ENCODE measurements at places on chromosomes 4 and X.

GRCh38 chr4:87117732-87118075 lies 102.7 kb downstream of the KLHL8 start:
- no peak for DNase-seq

- no peak for DNase-seq
Observed at GRCh38 chr4:99825272-99825671, 8.6 kb downstream of the DAPP1 start.

GRCh38 chrX:84709987-84710386 lies 207.7 kb upstream of the HDX start:
- no peak for DNase-seq

GRCh38 chr4:23324021-23324690 lies 565.7 kb downstream of the PPARGC1A start:
- DNase-seq: no peak

DNA sequence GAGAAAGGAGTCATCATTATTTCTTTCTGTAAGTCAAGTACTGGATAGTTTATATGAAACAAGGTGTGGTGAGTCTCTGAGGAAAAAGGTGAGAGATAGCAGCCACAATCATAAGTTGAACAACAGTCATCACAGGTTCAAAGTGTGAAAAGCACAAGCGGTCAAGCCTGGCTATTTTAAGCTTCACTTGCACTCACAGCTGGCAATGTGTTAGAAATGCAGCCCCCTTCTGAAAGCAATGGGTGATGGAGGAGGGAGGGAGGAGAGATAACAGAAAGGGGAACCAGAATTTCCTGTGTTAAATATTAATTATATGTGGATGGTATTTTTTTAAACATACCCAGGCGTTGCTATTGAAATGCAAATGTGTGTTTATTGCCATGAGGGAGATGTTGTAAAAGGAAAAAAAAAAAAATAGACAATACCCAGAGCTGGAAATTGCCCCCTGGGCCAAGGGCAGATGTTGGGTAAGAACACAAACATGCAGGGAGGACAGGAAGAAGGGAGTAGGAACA lies 26.9 kb upstream of the BMP3 start:
- no peak for DNase-seq

DNA sequence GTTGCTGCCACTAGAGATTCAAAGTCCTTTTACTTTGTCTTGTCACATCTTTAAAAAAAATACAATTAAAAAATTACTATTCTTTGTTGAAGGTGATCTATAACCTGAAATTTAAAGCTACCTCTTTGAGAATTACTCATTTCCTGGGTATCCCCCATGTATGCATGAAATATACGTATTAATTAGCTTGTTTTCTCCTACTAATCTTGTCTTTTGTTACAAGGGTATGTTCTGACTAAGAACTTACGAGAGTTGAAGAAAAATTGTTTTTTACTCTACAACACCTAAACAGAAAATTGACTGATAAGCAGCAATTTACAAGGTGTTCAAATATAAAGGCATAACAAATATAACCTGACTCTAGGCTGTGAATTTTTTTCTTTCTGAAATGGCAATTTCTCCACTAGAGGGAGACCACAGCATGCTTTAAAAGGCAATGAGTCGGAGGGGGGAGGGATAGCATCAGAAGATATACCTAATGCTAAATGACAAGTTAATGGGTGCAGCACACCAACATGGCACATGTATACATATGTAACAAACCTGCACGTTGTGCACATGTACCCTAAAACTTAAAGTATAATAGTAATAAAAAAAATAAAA lies 249.6 kb downstream of the OPHN1 start:
- DNase-seq: peak; percentile 35

DNA sequence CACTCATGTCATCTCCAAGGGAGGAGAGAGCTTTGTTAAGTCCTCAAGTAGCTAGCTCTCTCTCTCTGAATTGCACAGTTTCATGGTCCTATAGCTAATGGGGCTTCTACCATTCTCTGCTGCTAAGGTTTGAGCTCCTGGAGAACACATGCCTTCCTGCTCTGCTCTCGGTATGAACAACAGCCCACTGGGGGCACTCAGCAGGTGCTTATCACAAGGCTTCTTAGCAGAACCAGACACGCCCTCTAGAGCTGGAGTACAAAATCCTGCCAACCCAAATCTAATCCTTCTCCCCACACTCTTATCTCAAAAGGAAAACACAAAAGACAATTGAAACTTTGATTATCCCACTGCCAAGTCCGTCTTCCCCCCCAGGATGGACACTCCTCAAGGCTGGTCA lies 176.5 kb downstream of the HS3ST1 start:
- no peak for DNase-seq

GRCh38 chr4:154720123-154720522 lies 23.7 kb upstream of the LRAT start:
- no peak for DNase-seq

DNA sequence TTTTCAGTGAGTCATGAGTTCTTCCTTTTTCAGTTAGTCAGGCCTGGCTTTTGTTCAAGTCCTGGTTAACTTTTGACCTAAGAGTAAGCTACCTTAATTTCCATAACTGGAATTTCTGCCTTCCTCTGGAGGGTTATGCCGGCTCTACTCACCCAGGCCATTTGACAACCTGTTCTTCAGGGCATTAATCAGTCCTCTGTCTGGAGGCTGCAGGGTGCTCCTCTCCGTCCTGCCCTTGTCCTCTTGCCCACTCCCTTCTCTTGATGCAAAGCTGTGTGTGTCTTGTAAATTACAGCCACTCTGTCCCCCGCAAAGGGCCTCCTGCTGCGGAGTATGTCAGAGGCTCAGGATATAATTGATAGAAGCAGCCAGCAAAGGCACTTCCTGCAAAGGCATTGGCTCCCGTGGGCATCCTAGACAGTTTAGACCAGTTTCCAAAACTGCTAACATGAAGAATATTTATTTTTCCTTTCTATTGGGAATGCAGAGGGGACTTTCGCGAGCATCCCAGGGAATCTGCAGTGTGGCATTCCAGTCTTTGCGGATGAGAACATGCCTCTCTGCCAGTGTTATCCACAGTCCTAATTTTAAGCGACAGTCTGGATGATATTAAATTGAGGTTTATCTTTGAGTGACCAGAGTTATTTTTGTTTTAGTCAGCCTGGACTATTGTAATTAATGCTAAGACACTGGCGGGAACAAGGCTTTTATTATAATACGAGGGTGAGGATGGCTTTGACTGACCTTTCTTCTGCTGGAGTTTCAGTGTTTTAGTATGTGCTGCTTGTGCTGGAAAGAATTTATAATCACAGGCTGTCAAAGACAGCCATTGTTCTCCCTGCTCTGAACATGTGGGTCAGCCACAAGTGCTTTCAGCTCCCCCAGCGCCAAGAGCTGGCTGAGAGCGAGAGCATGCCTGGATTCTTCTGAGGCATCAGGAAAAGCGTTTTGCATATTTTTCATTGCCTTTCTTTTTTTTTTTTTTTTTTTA lies 74.2 kb downstream of the LIMCH1 start:
- peak; percentile 92 for DNase-seq

DNA sequence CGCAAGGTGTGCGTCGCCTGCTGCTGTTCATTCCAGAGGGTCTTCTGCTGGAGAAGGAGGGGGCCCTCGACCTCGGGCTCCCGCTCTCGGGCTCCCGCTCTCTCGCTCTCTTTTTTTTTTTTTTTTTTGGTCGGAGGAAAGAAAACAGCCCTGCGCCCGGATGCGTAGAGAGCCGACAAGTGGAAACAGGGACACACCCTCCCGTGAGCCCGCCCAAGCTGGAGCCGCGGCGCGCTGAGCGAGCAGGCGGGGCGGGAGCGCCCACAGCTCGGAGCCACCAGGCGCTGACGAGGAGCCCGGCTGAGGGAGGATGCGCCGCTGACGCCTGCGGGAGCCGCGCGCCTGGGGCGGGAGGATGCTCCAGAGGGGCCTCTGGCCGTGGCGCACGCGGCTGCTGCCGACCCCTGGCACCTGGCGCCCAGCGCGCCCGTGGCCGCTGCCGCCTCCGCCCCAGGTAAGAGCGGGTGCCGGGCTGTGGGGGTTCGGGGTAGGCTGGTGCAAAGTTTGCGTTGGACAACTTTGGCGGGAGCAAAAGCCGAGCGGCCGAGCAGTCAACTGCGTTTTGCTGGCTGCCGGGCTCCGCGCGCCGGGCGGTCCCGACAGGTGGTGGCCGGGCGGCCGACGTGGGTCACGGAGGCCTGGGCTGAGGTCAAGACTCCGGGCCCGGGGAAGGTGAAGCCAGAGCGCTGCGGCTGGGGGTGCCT lies at the start of gene MCUB:
MCUB (plus strand) TSS at position 264 of the 704 bp plus-strand sequence; CDS start at position 356, 92 bp downstream.
- DNase-seq: peak; percentile 92

DNA sequence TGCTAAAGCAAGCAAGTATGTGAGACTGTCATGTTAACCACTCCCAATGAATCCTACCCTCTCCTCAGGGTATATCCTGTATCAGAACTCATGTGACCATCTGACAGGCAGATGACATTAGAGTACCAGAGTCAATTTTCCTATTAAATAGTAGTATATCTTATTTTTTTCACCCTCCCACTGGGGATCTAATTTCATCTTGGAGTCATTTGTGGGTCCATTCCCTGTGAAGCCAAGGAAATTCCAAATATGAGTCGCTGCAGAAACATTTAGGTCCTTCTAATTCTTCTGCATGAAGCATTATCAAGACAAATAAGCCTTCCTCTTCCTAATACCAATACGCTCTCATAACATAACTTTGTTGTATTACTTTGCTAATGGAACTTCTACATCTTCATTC lies 52.2 kb upstream of the BLTP1 start:
- no peak for DNase-seq
